ENCODE measurements at places on chromosomes 2 and 18.

DNA sequence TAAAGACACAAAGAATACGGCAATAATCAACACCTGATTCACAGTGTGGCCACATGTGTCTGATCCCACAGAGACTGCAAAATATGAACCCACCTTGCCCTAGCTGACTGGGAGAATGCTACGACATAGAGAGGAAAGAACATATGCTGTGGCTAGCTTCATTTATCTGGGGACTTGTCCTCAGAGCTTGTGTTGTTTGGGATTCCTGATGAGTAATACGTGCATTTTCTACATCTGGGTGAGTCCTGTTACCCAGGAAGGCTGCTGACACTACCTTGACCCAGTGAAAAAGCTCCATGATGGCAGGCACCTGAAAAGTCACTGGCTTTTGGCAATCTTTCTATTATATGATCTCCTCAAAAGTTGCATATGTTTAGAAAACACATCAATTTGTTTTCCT lies 427.7 kb upstream of the LYPD1 start:
- no peak for DNase-seq

DNA sequence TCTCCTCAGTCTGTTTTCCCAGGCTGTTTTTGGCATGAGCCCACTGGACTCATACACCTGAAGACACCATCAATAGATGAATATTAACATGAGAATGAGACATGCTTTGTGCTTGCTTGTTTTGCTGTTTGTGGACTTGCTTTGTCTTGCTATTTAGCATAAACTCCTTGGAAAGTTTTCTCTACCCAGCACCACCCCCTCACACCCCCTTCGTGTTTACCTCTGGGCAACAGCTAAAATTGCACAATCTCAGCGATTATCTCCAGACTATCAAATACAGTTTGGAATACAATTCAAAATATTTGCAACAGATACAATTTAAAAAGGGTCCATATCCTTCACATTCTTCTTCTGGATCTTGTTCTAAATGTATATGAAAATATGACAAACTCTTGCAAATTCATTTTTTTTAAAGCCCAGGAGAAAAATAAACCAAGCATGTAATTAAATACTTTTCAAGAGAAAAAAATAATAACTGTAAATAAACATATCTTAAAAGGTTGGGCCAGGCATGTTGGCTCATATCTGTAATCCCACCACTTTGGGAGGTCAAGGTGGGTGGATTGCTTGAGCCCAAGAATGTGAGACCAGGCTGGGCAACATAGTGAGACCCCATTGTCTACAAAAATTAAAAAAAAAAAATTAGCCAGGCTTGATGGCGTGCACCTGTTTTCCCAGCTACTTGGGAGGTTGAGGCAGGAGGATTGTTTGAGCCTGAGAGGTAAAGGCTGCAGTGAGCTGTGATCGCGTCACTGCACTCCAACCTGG lies 32.3 kb upstream of the PMAIP1 start:
- no peak for DNase-seq

DNA sequence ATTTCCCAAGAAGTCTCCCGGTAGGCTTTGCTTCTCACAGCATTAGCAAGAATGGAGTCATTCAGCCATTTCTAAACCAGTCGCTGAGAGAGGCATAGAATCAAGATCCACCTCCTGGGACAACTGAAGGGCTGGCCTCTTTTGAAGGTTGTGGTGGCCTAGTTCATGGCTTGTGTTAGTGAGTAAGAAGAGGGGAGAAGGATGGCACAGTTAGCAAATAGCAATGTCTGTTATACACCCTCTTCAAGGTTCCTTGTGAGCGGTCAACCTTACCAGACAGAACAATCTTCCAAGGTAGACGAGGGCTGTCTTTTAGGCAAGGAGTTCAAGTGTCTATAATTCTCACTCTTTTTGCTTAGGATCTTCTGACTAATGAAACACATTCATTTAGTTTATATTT lies 35.4 kb upstream of the DNAH7 start:
- DNase-seq = no peak

DNA sequence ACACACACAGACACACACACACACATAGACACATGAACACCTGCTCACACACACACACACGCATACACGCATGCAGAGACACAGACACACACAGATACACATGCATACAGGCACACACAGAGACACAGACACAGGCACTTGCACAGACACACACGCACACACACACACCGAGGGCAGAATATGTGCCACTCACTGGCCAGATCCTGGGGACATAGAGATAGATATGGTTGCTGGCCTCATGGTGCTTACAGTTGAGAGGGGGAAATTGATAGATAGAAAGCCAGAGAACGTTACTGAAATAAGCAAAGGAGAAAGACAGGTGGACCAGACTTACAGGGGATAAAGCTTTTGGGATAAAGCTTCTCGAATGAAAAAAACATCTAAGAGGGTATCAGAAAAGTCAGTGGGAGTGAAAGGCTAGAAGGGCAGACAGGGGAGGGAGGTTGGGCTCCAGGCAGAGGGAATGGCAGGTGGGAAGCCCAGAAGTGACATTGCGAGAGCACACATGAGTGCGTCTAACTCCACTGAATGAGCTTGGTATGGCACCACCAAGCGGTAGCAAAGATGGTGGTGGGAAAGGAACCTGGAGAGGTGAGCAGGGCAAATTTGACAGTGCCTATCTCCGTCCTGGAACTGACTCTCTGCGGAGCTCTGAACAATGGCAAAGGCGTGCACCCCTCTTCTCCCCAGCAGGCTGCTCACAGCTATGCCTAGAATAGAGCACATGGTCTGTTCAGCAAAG lies 390.1 kb upstream of the TRIB2 start:
- DNase-seq = no peak

DNA sequence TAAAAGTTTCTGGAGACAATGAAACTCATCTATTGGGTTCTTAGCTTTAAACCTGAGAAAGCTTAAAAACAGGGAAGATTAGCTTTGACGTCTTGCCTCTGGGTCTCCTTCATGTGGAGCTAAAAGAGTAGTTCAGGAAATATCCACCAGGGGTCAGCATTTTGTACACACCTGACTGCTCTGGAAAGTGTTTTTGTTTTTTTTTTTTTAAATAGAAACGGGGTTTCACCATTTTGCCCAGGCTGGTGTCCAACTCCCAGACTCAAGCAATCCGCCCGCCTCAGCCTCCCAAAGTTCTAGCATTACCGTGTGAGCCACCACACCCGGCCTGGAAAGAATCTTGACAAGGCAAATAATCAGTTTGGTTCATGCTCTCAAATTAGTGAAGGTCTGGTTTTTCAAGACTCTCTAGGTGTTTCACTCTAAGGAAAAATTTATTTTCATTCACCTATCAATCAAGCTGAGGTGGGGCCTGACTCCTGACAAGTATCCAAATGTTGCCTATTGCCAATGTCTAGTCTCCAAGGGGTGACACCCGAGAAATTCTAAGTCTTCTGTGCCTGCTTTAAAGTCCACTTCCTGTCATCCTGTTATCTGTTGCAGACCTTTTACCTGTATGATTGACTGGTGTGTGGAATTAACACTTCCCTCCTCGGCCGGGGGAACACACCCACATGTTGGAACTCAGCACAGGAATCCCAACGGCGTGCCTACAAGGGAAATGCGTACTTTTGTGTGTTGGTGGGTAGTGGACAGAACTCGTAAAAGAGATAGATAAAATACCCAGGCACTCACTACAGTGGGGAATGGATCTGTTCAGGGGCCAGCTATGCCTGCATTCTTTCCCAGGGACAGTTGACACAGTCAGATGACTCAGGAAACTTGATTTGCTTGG lies 11.3 kb downstream of the IL1RN start:
- peak; percentile 51 for DNase-seq

- peak; percentile 80 for DNase-seq
Measured at GRCh38 chr2:109318150-109318948, 189.3 kb downstream of the SH3RF3 start.

DNA sequence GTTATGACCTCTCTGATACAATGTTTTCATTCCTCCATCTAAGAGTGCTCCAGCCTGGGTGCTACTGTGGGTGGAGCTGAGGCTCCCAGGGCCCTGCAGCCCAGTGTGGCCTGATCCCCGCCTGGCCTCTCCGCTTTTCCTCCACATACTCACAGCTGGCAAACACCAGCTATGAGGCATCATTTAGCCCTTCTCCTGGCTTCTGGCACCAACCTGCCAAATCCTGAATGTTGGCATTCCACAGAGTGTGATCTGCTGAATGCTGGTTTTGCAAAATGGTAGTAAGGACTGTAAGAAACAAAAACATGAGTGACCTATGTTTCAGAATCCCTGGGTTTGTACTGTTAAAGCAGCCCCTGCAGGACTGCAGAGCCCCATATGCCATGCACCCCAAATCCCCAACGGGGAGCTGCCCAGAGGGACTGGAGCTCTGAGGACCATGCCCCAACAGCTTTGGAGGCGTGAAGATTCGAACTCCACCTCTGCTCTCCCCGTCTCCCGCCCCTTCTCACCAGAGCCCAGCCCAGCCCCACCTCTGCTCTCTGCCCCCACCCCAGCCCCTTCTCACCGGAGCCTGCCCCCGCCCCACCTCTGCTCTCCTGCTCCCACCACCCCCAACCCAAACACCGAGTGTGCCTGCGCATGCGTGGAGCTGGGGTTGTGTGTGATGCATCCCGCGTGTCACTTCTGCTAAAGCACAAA lies 4.2 kb downstream of the SLC66A2 start:
- DNase-seq = no peak

DNA sequence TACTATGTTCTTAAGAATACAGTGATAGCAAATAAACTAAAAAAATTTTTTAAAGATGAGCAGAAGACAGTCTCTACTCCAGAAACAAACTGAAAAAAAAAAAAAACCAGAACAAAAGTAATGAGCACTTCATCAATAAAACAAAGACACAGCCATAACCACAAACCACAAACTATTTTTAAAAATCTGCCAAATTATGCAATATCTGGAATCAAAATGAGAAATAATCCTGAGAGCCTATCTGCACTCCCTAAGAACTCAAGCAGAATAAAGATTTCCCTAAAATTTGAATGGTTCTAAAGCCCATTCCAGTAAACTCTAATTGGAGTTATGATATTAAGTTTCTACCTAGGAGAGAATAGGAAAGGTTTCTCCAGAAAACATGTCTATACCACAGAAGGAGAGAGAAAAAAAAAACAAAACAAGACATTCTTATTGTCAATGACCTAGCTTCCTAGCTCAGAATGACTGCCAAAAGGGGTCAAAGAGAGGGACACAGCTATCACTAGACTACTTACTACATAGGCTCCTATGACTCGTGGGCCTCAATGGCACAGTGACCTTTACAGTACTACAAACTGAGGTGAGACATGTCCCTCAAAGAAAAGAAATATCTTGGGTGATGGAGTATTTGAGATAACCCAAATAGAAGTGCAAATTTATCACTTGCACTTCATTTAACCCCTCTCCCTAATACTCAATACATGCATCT lies 262.8 kb downstream of the ZEB2 start:
- no peak for DNase-seq

GRCh38 chr2:203914546-203915182 lies 21.9 kb upstream of the ICOS start:
- no peak for DNase-seq

DNA sequence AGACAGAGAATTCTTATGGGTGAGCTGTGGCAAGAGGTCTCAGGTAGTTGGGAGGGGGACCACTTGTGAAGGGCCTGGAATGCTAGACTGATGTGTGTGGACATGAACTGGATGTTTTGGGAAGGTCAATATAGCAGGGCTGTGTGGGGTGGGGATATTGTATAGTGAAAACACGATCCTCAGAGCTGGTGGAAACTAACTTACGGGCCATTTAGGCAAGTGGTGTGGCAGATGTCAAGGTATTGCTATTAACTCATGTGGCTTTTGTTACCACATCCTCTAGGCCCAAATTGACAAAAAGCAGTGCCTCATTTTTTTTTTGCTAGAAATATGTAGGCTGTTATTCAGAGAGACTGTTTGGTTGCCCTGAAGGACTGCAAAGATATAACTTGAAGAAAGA lies 8.0 kb upstream of the GALNT1 start:
- no peak for DNase-seq

DNA sequence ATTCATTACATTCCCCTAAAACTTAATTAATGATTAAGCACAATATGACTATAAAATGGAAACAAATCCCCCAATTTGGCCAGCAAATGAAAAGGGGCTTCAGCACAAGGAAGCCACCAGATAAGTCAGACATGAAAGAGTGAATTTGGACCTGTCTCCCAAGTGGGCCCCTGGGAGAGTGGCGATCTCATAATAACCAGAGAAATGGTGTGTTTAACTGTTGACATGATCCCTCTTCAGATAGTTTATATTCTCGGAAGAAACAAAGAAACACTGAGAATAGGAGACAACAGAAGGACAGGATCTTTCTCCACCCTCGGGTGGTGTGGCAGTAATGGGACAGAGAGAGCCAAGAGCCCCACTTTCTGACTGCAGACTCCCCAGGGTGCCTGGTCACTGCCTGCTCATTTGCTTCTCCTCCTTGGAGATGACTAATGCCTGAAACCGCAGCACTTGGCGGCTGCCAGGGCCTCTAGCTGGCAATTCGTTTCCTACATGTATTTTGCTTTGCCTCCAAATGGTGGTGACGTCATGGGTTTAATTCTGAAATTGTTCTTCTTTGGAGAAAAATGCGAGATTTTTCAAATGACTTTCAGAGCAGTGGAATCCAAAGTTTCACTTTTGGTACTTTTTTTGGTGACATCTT lies 46.4 kb upstream of the SPP2 start:
- DNase-seq = no peak
